ENCODE measurements at places on chromosomes 12 and 14. TPM values are rescaled to one million over a fixed set of nuclear protein-coding genes. Genes with fewer than 3 reads are reported as not detected.

- no peak for DNase-seq
Measured at GRCh38 chr14:96084796-96085195, 45.6 kb downstream of the C14orf132 start.

GRCh38 chr12:76866726-76867125, 12.1 kb downstream of the CSRP2 start:
- no peak for DNase-seq

The FGF6 gene
- 0.95 TPM for polyA plus RNA-seq

DNA sequence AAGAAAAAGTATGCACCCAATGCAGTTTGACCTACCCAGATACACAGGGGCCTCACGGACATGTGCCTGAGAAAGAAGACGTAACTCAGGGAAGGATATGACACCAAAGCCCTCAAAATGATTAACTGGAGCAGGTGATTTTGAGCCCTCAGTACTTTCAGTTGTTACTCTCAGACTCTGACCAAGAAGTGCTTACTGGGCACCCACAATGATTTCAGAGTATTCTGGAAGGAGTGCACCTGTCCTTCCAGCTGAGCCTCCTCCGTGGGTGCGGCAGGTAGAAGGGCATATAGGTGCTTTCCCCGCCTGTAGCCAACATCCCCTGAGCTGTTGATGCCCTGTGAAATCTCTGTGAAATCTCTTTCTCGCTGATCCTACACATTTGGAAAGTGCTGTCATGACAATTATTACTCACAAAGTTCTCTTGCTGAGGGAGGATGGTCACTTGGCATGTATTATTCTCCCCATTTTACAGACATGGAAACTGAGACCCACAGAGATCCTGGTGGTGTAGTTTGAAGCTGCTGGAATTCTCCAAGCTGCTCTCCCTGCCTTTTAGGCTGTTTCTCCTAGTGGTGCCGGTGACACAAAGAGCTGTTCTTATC, 154.3 kb upstream of the CCND2 start:
- DNase-seq = no peak

DNA sequence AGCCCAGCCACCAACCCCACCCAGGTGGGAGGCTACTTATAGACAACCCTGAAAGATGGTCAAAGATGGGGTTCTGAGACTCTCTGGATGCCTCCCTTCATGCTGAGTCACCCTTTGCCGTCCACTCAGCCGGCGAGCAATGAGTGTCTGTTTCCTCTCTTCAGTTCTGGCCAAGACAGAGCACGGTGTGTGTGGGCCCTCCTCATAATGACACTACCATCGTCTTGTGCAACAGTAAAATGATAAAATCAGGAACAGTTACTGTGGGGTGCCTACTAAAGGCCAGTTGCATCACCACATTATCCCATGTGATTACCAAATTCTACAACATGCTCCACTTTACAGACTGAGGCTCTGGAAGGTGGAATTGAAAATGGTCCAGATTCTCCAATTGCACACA, 7.0 kb upstream of the BDKRB1 start:
- DNase-seq = no peak

The ACSM4 gene
- 0.20 TPM for polyA plus RNA-seq

GRCh38 chr12:131984334-131984733, 34.6 kb downstream of the EP400 start:
- no peak for DNase-seq

DNA sequence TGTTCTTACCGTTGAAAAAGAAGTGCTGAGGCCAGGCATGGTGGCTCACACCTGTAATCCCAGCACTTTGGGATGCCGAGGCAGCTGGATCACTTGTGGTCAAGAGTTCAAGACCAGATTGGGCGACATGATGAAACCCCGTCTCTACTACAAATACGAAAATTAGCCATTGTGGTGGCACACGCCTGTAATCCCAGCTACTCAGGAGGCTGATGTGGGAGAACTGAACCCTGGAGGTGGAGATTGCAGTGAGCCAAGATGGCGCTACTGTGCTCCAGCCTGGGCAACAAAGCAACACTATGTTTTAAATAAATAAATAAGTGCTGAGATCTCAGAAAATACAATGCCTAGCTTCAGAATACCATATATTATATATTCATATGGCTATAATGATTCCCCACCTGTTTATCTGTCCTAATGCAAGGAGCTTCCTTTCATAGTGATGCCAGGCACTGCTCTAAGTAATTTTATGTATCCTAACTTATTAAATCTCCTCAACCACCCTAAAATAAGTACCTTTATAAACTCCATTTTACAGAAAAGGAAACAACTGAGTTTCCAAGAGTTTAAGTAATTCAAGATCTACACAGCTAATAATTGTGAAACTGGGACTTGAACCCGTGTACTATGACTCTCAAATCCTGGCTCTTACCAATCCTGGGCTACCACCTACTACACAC, 7.3 kb downstream of the PHLDA1 start:
- no peak for DNase-seq

The CTSG gene
- 1.4 TPM for polyA plus RNA-seq

DNA sequence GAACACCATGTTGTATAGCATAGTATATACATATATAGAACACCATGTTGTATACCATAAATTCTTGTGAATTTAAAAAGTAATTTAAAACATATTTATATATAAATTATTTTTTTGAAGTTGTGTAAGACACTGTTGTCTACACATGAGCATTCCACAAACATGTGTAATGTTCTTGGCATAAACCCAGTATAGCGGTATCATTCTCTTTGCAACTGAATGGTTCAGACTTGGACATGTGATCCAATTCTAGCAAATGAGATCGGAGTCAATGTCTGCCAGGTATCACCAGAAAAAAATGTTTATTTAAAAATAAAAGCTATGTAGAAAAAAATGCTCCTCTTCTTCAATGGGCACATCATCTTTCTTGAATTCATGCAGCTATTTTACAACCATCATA, 33.9 kb downstream of the CEP290 start:
- no peak for DNase-seq

DNA sequence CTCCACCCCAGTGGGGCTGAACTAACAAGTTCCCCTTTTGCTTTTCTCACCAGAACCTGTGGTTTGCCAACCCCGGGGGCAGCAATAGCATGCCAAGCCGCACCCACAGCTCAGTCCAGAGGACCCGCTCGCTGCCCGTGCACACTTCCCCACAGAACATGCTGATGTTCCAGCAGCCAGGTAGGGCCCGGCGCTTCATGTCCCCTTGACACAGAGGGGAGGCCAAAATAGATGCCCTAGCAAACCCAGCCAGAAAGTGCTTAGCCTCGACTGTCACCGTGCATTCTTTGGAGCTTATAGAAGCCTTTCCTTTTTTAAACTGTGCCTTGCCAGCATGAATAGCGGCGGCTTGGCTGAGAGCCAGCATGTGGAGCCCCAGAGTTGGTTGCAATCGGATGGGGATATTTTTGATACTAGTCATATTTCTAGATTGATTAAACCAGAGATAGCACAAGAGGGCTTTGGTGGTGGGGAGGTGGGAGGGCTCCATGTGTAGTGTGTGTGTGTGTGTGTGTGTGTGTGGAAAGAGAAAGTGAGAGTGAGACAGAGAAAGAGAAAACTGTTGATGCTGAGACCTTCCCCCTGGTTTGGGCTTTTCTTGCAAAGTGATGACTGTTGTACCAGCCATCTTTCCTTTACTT, 126.1 kb downstream of the GCH1 start:
- DNase-seq = peak; percentile 8

- no peak for DNase-seq
Measured at GRCh38 chr14:61420326-61420725, 98.9 kb downstream of the PRKCH start.

The GSC gene
- polyA plus RNA-seq = not detected

- DNase-seq = no peak
Measured at GRCh38 chr12:105980085-105980484, 158.7 kb downstream of the NUAK1 start.

The OTUB2 gene
- 3.5 TPM for polyA plus RNA-seq

DNA sequence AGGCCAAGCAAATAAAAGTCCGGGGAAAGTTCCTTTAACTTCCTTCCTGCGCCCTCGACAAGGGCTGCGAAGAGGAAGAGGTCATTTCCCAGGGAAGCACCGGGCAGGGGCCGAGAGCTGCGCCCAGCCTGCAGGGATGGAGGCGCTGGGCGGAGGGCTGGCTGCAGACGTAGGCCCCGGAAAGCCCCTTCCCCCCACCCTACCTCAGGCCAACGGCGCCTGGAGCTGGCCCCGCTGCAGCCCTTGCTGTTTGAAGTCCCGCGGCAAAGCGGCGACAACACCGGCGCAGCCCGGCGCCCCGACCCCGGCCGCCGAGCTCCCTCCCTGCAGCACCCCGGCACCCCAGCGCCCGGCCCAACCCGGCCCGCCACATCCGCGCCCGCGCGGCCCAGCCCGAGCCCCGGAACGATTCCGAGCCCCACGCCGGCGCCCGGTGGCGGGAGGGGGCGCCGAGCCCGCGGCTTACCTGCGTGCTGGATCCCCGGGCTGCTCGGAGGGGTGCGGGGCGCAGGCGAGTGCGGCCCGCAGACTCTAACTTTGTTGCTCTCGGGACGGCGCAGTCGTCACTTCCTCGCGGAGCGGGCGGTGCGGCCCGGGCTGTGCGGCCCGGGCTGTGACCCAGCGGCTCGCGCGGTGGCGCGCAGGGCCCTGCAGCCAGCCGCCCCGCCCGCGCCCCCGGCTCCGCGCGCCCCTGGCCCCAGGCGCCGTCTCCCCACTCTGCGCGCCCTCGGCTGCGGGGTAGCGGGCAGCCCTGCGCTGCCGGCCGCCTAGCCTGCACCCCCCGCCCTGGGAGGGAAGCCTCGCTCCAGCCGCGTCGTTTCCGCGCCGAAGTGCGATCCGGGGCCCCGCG, 64.8 kb upstream of the PTGR2 start:
- peak; percentile 79 for DNase-seq

GRCh38 chr12:5295996-5296395, 135.9 kb upstream of the NTF3 start:
- peak; percentile 71 for DNase-seq

- DNase-seq = no peak
Measured at GRCh38 chr14:105413544-105413886, 6.1 kb upstream of the MTA1 start.

- no peak for DNase-seq
Measured at GRCh38 chr14:26929361-26929760, 331.5 kb upstream of the NOVA1 start.

- DNase-seq = no peak
Measured at GRCh38 chr12:4588916-4589315, 26.9 kb downstream of the DYRK4 start.

GRCh38 chr12:87383680-87384079, 645.5 kb downstream of the C12orf50 start:
- no peak for DNase-seq

The KRT6A gene
- not detected for polyA plus RNA-seq

DNA sequence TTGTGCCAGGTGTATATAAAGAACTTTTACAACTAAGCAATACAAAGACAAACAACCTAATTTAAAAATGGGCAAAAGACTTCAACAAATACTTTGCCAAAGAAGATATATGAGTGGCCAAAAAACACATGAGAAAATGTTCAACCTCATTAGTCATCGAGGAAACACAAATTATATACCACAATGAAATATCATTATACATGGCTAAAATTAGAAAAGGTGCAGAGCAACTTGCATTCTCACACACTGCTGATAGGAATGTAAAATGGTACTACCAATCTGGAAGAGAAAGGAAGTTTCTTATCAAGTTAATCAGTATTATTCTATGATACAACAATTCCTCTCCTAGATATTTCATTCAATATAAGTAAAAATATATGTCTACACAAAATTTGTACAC, 131.6 kb upstream of the FRMD6 start:
- DNase-seq = no peak

DNA sequence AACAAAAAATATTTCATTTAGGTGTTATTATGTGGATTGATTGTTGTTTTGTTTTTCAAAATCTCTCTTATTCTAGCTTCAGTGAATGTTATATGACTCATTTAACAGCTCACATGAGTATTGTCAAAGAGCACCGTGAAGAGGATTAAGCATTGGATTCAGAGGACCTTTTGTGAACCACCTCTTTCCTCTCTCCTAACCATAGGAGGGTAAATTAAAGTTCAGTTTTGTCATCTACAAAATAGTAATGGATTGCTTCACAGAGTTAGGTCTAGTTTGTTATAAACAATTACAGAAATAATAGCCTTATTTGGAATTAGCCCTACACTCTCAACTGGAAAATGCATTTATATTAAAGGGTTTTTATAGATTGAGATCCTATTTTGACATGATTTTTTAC, 962 bp upstream of the KERA start:
- DNase-seq = no peak

The SIX1 gene
- polyA plus RNA-seq = 0.81 TPM

DNA sequence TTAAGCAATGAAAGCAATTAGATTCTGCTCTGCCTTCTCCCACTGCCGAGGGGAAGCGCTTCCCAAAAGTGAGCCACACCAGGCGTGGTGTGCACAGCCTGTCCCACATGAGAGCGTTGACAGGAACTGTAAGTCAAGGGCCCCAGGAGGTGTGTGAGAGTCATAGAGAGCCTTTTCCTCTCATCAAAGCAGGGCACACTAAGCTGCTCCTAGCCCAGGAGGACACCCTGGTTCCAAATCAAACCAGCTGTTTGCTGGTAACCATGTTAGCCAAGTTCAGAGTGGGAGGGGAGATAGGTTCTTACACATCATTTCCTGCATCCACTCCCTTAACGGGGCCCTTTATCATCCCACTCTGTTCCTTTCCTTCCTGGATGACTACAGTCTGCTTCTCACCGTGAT, 98.3 kb downstream of the SPTSSA start:
- DNase-seq = no peak

The AMDHD1 gene
- polyA plus RNA-seq = 1.1 TPM

- no peak for DNase-seq
Measured at GRCh38 chr14:68942296-68943035, 36.6 kb downstream of the ACTN1 start.

DNA sequence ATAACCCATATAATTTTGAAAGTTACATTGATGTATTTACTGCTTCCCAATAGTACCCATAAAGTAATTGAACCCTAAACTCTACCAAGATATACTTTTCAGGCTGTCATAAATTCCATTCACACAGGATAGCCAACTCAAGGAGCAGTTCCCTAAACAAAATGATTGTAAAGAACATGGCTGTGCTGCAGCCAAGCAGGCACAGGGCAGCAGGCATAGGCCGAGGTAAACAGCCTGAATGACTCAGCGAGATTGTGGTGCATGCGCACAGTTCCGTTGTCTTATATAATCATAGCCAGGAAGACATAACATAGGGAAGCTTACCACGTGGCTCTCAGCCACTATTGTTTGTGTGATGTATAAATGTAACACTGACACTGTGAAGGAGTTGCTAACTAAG, 344.9 kb downstream of the FSCB start:
- no peak for DNase-seq

The GLT8D2 gene
- polyA plus RNA-seq = 24.7 TPM
